Hindlimb muscle (tissue), 1 donor: ENCODE measurements at places on chromosomes 3 and 15.

- DNase-seq, result no peak
These were observed 335.6 kb upstream of the LMCD1 start for GRCh38 chr3:8166014-8166413.

DNA sequence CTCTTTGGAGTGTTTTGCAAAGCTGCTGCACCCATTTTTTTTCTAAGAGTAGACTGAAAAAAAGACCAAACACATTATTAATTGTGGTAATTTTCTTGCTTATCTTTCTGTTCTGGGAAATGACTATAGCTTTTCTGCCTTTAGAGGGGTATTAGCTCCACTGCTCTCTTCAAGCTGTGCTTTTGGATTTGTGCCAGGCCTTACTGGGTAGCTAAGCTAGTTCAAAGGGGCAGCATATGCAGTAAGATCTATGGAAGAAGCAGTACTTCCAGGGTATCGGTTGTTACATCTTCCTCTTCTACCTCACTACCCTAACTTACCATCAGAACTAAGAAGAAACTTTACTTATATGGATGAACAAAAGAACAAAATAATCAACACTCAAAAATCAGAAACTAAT, 28.7 kb upstream of the ARIH1 start:
- DNase-seq, result no peak

DNA sequence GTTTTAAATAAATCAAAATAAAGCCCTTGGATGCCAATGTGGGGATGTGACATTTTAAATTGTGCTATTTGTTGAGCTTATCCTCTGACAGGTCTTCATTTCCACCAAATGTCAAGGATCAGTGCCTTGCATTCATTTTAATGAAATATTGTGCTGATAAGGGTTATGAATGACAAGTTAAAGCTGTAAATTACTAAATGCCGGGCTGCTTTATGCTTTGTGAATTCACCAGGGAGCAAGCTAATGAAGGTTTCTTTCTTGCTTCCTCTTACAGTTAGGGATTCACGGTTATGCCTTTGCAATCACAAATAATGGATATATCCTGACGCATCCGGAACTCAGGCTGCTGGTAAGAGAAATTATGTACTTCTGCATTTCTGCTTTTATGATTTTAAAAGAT, 81.7 kb downstream of the LRTM1 start:
- DNase-seq, result no peak

GRCh38 chr3:173891272-173892100, 493.9 kb downstream of the NLGN1 start:
- DNase-seq, result no peak
